ENCODE measurements at places on chromosomes 12 and 14. TPM values are rescaled to one million over a fixed set of nuclear protein-coding genes. Genes with fewer than 3 reads are reported as not detected.

- no peak for DNase-seq
- H3K4me1 ChIP-seq: peaks cover 5% of the 10 kb centered on the region
- H3K36me3 ChIP-seq: no peaks in the 10 kb centered on the region
Measured at GRCh38 chr14:75454963-75455546, 27.2 kb downstream of the JDP2 start.

DNA sequence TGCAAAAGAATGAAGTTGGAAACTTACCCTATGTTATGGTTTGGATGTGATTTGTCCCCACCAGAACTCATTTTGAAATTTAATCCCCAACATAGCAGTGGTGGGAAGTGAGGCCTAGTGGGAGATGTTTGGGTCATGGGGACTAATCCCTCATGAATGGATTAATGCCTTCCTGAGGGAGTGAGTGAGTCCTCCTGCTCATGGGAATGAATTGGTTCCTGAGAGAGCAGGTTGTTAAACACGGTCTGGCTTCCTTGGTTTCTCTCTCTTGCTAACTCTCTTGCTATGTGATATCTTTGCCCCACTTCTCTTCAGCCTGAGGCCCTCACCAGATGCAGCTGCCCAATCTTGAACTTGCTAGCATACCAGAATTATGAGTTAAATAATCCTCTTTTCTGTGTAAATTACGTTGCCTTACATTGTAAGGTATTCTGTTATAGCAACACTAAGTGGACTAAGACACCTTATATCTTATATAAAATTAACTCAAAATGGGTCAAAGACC, 22.2 kb upstream of the CCDC91 start:
- no peaks in the 10 kb centered on the region for H3K27me3 ChIP-seq
- H3K27ac ChIP-seq: no peak overlapping the region
- H3K36me3 ChIP-seq: no peaks in the 10 kb centered on the region
- no peak overlapping the region for H3K4me3 ChIP-seq

- peak overlapping the region; percentile 65 for H3K27ac ChIP-seq
- peaks cover 44% of the 10 kb centered on the region for H3K4me1 ChIP-seq
- peak overlapping the region; percentile 16 for H3K4me3 ChIP-seq
- H3K27me3 ChIP-seq: no peaks in the 10 kb centered on the region
- H3K36me3 ChIP-seq: peaks cover 29% of the 10 kb centered on the region
Measured at GRCh38 chr14:50319721-50320120, 7.6 kb downstream of the DMAC2L start.

DNA sequence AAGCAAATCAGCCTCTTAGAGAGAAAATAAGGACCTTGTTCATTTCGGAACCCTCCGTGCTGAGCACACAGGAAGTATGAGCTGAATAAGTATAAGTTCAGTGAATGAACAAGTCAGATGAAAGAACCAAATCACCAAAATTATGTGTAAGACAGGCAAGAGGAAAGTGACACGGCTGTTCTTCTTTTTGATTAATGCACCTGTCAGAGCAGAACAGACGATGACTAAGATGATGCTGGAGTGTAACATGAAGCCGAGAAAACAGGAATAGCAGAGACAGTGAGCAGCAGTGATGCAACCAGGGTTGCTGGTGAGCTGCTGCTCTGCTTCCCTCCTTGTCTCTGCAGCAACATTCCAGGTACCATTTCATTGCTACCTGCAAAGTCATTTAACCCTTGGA, 861.1 kb downstream of the GALC start:
- H3K4me1 ChIP-seq: peaks cover 91% of the 10 kb centered on the region
- DNase-seq: peak; percentile 98
- peak overlapping the region; percentile 99 for H3K27ac ChIP-seq
- H3K36me3 ChIP-seq: peaks cover 11% of the 10 kb centered on the region
- H3K27me3 ChIP-seq: no peaks in the 10 kb centered on the region
- peak overlapping the region; percentile 59 for H3K4me3 ChIP-seq

GRCh38 chr12:70638639-70639360, 1.6 kb upstream of the PTPRB start:
- H3K4me1 ChIP-seq: no peaks in the 10 kb centered on the region
- H3K27ac ChIP-seq: no peak overlapping the region
- no peaks in the 10 kb centered on the region for H3K36me3 ChIP-seq
- no peak for DNase-seq

CCDC198 gene
- not detected for total RNA-seq

NR1H4 gene
- not detected for total RNA-seq

All from Karpas-422 (cell line).